Ammon's horn (tissue), 1 donor: ENCODE measurements at places on chromosomes 16 and 17.
A peak's percentile ranks its signal among the peaks of the same experiment; 100 is the strongest.

DNA sequence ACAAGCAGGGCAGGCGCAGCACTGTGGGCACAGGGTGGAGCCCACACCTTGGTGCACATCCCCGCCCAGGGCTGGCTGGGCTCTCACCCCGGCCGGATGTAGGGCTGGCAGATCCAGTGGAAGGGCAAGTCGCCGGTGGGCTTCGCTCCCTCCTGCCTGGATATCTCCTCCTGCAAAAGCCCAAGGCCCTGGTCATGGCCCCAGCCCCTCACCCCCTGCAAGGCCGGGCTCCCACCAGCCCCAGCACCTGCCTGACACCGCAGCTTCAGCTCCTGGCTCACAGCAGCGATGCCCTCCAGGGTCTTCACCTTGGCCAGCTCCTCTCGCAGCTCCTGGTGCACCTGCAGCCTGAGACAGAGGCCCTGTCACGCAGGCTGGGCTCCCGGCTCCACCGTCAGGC is 5.0 kb downstream of the DUS1L start:
- no peak for DNase-seq

DNA sequence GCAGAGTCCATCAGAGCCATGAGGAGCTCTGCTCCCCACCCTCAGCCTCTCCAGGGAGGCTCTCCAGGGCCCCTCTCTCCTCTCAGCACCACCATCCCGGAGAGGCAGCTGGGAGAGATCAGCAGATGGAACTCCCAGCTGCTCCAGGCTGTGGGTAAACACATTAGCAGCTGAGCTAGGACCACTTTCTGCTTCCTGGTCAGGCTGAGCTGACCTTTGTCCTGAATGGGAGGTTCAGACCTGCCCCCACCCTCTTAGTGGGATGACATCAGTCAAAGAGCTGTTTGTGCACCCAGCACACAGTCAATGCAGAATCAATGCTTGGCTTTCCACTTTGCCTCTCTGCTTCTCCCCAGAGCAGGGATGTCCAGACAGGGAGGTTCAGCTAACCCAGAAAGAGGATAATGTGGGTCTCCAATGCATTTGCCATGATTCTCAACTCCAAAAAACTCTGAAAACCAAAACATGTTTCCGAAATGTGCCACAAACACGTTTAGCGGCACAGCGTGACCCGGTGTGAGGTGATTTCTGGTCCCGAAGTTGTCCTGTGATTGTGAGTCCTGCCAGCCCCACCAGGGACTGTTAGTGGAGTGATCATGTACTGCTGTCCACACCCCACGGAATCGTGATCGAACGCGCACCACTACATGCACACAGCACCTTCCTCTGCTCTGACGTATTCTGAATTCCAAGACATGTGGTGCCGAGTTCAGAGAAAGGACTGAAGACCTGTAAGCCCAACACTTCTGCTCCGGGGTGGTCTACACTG is 6.7 kb downstream of the GPR142 start:
- peak; percentile 95 for DNase-seq

DNA sequence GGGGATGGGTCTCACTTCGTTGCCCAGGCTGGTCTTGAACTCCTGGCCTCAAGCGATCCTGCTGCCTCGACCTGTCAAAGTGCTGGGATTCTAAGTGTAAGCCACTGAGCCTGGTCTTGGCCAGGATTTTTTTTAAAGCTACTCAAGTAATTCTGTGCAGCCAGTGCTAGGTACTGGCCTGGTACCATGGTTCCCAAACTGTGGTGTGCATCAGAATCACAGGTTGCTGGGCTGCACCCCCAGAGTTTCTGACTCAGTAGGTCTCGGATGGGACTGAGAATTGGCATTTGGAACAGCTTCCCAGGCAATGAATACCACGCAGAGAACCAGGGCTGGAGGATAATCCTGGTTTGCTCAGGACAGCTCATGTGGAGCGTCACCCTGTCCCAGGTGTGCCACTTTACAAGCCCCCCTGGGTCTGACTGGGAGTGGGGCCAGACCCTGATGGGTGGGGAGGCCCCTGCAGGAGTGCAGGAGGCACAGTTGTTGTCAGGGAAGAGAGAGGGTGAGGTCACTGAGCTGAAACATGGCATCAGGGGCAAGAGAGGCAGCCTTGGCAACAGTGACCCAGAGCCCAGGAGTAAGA is 10.7 kb upstream of the MRPS23 start:
- DNase-seq = no peak

DNA sequence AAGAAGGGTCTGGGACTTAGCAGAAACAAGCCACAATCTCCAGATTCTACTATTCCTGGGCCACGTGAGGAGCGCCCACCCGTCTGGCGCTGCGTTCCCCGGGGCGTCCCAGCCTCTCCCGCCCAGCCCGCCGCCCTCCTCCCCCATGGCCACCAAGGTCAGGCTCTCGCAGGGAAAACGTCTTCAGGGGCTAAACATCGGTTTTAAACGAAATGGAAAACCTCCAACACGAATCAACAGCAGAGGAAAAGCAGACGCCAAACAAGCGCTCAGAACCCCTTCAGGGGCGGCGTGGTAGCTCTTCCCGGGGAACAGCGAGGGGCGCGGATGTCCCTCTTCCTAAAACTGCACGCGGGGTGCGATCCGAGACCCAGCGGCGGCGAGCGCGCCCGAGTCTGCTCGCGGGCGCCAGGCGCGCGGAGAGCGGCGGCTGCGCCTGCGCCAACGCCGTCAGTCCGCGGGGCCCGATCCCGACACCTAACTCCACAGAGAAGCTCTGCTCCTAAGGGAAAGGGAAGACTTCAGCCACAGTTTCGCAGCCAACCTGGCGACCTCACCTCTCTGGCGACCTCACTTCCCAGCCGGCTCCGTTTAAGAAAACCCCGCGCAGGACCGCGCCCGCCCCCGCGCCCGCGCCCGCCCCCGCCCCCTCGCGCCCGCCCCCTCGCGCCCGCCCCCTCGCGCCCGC is 505 bp upstream of the COG1 start:
- DNase-seq = peak; percentile 75

GRCh38 chr17:10127819-10128425 is 70.5 kb downstream of the GAS7 start:
- peak; percentile 54 for DNase-seq

- peak; percentile 27 for DNase-seq
Observed at GRCh38 chr17:77472468-77473310, 331.9 kb downstream of the SEC14L1 start.

DNA sequence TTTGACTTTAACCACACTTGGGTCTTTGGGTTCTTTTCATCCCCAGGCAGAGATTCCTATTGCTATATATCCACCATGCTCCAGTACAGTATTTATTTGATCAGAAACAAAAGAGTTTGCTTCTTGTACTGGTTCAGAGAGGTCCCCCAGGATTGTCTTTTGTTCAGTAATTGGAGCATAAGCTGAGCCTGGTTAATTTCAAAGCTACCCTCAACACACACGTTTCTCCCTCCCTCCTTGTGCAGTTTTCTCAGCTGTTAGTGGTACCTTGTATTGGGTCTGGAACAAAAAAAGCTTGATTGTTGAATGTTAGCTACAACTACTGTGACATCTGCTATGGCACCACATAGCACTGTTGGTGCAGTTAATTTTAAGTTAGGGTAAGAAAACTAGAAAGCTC is 50.0 kb downstream of the NUP93 start:
- no peak for DNase-seq

GRCh38 chr16:85373741-85374570 is 239.2 kb upstream of the GSE1 start:
- DNase-seq = no peak

DNA sequence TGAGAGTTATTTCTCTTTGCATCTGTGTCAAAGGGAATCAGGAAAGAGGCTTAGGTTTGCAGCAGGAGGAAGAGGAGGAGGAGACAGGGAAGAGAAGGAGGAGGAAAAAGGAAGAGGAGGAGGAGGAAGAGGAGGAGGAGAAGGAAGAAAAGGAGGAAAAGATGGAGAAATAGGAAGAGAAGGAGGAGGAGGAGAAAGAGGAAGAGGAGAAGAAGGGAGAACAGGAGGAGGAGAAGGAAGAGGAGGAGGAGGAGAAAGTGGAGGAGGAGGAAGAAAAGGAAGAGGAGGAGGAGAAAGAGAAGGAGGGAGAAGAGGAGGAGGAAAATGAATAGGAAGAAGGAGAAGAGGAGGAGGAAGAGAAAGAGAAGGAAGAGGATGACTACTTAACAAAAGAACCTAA is 459.1 kb downstream of the GRIN2A start:
- no peak for DNase-seq

- DNase-seq = no peak
Observed at GRCh38 chr16:80527297-80527696, 13.5 kb upstream of the DYNLRB2 start.

DNA sequence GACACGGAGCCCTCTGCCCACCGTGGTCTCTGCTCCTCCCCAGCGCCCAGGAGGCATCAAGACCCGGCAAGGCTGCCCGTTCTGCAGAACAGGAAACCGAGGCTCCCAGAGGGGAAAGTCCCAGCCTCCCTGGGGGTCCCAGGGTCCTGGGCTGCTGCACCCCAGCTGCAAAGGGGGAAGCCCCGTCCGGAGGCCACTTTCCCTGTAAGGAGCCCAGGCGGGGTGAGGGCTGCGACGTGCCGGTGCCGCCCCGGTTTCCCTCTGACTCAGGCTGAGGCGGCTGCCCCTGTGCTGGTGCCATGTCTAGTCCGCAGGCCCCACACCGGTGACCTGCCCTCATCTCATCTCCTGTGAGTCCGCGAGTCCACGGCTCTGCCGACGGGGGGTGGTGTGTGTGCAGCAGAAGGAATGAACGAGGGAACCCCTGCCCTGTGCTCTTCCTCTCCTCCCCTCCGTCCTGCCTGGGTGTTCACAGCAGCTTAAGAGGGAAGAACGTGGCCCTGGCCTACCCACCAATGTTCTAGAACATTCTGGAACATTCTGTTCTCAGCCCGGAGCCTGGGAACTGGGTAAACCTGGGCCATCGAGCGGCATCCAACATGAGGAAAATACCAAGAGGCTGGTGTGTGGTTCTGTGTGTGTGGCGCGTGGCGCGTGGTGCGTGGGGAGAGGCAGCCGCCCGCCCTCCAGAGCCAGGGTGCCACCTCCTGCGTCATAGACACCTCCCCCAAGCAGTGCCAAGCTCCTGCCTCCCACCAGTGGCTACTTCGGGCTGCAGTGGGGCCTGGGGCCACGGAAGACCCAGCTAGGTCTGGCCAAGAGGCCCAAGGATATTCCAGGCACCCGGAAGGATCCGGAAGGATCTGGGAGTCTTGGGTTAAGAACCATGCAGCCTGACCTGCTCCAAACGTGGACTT is 7.0 kb upstream of the CBFA2T3 start:
- DNase-seq = no peak
